ENCODE measurements at places on chromosomes 6 and 20.

DNA sequence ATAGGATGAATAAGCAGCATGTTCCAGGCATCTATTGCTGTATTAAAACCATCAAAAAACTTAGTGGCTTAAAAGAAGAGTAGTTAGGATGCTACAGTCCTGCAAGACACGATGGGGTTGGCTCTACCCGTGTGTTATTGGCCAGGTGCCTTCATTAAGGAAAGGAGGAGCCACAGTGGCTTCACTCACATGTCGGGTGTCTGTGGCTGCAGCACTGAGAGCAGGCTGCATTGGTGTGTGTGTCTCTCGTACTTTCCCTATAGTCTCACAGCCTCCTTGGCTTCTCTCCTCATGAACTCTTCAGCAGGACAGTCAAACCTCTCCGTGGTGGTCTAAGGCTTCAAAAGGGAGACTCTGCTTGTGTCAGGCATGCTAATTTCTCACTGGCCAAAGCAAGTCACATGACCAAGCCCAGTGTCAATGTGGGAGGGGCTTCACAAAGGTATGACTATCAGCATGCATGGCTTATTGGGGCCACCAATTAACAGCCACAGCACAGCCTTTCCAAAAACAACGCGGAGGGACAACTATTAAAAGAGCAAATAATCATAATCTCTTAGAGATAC, 402.8 kb downstream of the KIF16B start:
- DNase-seq = no peak

DNA sequence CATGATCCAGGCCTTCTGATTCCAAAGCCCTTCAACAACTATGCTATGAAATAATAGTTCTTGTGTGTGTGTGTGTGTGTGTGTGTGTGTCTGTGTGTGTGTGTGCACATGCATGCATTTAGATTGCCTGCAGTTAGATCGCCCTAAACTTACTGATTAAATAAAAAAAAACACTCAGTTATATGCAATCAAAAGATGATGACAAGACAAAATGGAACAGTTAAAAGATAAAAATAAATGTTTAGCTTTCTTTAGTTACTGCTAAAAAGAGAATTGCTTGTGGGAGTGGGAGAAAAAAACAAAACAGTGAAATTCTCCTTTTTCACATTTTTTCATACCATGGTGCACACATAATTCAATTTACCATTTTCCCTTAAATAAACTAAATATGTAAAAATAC, 29.4 kb downstream of the MARCKS start:
- DNase-seq = no peak

DNA sequence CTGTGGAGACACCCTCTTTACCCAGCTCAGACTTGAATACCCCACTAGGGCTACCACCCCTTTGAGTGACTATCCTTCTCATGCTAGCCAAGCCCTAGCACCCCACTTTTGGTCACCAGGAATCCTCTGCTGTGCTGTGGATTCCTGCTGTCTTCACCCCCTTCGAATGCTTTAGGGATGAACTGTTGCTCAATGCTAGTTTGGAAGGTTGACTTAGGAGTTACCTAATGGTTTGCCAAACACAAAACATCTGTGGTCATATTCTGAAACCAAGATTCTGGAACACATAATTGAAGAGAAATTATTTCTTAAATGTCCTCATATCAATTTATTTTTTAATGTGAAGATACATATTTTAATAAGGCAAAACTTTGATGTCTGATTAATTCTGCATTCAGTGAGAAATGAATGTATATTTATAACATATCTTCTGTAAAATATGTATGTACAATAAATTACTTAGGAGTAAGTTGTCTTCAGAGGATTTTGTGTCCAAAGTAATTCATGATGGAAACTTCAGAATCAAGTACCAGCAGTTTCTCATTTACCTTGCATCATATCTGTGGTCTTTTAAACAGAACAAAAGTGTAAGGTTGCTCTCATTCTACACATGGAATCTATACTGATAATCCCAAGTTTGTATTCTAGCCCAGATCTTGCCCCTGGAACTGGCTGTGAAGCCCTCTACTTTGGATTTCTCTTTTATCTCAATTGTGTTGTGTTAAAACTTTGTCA, 46.9 kb downstream of the TMEM200A start:
- no peak for DNase-seq

DNA sequence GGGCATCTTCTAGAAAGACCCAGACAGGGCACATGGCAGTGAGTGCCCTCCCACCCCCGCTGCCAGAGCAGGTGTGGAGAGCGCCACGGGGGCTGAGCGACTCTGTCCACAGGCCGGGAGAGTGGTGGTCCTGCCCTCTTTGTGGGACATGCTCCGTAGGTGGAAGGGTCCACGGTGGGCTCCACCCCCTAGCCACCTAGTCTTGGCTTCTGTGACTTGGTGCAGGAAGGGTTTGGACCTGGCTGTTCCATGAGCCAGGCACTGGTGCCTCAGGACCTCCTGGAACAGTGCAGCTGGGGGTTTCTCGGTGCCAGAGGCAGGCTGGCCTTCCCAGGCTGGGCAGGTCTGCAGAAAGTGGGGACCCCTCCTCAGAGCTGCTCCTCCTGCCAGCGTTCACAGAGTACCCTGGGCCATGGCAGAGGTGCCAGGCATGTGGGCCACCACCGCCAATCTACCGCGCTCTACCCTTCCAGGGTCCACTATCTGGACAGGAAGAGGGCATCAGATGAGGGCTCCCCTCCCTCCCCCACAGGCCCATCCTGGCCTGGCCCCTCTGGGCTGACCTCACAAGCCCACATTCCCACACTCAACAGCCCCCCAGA, 23.0 kb downstream of the SLCO4A1 start:
- DNase-seq = no peak

DNA sequence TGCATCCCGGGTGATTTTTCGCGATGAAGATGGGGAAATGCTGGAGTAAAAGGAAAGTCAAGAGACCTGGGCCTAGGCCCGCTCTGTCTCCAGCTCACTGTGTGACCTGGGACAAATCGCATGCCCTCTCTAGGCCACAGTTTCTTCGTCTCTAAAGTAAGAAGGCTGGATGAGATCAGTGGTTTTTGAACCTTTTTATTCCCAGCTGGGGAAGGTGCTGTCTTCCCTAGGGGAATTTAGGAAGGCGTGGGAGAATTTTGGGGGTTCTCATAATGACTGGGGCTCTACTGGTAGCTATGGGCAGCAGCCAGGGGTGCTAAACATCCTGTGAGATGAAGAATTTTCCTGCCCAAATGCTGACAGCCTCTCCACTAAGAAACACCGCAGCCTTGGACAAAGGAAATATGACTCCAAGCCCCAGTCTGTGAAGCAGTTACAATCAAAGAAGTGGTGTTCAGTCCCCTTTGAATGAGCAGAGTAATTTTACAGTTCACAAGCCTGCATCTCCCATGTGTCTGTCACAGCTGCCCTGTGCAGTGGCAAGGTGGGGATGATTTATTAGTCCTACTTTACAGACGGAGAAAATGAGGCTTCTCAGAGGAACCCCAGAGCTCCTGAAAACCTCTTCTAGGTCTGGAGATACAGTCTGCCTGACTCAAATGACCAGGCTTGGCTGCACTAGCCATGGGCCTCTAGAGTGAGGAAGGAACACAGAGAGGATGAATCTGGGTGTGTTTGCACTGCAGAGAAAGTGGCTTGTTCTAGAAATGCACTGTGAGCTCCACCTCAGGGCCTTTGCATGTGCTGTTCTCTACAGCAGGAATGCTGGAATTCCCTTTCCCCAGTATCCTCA, 57.2 kb downstream of the RAB44 start:
- no peak for DNase-seq

Measured in right kidney (tissue), 9 donors.